ENCODE measurements at places on chromosomes 16 and 17.

DNA sequence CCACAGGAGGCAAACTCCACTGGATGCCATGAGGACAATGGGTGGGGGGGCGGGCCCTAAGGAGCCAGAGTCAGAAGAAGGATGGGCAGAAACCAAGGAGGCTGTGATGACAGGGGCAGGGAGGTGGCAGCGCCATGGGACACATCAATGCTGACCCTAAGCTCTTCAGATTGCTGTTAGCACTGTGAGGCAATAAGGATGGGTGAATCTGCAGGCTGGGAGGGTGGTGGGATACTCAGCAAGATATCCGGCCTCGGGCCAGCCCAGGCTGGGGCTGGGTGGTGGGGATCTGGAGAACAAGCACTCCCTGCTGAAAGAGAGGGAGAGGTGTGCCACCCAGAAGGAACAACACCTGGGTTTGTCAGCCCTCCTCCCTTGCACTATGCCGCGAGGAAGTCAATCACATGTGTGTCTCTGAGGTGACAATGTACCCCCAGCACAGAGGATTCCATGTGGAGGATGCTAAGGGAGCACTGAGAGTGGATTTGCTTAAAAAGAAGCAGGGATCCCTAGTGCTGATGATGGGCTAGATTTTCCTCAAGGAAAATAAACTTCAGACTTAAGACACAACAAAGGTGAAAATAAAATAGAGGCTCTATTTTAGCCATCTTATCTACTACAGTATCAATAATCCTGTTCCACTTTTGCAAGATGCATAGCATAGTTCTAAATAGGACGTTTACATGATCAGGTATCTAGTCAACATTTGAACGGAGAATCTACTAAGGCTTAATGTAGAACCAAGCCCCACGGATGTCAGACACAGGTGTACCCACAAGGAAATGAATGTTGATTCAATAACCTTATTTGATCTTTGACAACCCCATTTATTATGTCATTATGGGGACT, 22.6 kb downstream of the SMPD3 start:
- DNase-seq = no peak

DNA sequence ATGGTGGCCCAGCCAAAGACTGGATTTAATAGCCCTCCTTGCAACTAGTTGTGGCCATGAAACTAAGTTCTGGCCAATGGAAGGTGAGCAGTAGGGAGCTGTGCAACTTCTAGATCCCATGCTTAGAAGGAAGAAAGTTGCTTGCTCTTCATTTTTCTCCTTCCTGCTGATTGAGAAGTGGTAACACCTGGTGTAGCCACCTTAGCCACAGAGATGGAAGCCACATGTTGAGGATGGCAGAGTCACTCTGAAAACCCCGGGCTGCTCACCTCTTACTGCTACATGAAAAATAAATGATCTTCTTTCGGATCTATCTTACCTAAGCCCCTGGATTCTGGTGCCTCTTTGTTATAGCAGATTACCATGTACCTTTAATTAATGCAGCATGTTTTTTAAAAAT, 10.3 kb upstream of the ATP5MC1 start:
- no peak for DNase-seq

DNA sequence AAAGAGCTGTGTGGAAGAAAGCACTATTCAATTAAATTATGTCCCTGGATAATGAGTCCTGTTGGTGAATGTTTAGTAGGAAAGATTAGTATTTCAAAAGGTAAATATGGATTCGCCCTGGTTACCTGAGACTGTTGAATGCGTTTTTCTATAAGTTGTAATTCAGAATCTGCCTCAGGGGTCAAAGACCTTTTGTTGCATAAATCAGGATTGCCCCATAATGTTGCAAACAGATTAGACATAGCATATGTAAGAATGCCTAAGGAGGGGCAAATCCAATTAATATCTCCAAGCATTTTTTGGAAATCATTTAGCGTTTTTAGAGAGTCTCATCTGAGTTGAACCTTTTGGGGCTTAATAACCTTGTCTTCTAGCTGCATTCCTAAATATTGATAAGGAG, 70.1 kb upstream of the ARL4D start:
- DNase-seq = no peak

- no peak for DNase-seq
Observed at GRCh38 chr17:49993423-49994060, 1.5 kb downstream of the DLX3 start.

DNA sequence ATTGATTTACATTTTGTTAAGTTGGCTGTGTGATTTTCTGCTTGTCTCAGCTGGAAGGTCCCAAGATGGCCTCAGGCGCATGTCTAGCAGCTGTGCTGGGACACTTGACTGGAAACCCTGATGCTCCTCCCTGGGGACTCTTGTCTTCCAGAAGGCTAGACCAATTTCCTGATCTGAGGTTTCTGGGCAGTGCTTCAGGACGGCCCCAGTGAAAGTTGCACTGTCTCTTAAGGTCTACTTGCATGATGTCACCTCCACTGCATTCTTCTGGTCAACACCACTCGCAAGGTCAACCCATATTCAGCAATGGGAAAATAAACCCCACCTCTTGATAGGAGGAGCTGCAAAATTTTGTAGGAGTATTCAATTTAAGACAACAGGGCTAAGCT, 116.0 kb downstream of the SALL1 start:
- no peak for DNase-seq

DNA sequence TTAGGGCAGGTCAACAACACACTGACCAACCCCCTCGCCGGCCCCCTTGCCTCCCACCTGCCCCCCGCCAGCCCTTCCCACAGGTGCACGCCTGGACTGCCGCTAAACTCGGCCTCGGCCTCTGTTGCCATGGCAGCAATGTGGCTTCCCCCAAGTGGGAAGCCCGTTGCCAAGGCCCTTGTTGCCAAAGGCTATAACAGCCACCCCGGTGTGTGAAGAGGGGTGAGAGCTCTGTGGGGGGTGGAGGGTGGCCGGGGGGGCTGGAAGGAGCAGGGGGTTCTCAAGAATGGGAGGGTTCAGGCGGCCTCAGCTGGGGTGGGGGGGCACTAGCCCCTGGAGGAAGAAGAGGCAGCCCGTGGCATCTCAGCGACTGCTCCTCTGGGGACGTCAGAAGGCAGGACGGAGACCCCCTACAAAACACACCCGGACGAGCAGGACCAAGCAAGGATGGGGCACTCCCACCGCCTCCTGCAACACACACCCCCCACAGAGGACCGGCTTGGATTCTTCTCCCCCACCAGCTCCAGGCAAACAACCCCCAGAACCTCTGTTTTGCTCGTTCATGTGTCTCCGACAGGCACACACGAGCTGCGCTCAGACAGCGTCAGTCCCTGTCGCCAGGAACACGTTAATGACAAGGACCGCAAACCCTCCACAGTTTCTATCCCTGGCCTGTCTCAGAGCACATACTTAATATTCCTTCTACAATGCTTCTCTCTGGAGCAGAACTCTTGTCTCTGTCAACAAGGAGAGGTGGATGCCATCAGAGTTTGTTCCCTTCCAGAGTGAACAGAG, 55.7 kb downstream of the ABR start:
- DNase-seq = no peak

- DNase-seq = peak; percentile 46
Observed at GRCh38 chr17:58335061-58335731, 6.6 kb upstream of the TSPOAP1 start.

GRCh38 chr16:54031107-54031760, 255.4 kb downstream of the IRX3 start:
- DNase-seq = no peak

DNA sequence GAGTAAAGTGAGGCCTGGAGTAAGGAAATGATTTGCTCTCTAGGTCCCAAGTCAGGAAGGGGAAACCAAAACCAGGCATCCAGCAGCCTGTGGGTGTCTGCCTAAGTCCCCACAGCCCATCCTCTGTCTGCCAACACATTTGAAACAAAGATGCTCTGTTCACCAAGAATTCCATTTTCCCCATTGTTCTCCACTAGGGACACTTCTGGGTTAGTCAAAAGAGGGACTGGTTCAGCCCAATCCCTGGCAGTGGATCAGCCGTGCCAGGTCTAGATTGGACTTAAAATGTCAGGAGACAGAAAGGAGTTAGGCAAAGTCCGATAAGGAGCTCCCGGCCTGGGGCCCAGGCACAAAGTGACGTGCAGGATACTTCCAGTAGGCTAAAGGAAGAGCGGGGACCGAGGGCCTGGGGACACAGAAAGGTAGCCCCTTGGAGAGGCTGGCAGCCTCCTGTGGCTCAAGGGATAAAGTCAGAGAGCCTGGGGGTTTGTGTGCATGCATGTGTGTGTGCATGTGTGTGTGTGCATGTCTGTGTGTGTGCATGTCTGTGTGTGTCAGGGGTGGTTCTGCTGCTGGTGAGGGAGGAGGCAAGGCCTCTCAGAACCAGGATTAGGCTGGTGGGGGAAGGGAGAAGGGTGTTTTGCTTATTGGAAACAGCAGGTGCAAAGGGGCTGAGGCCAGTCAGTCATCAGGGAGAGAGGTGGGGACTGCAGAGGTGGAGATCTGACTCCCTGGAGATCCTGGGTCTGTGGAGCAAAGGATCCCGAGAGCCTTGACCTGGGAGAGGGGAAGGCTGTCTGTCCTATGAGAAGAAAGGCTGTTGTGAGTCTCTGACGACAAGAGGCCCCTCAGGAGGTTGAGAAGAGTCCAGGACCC, 41.7 kb upstream of the IL34 start:
- no peak for DNase-seq

GRCh38 chr16:48014349-48015135, 141.3 kb downstream of the ABCC12 start:
- no peak for DNase-seq

GRCh38 chr17:77726549-77727006, 231.9 kb upstream of the TNRC6C start:
- DNase-seq = no peak
